ENCODE measurements at places on chromosomes 1 and 21.

DNA sequence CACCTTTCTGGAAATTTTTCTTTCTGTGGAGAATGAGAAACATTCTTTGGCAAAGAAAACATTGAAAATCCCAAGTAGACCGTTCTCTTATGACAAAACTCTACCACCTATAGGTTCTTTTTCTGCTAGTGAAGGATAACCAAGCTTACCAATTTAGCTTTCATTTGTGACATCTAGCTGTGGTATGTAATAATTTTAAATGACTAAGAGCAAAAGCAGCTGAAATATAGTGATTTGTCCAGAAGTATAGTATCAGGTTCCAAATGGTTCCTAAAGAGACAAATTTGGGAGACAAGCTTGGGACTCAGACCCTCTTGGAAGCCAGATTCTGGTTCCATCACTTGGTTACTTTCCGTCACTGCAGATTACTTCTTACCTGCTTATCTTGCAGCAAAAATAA lies 24.4 kb downstream of the FUBP1 start:
- DNase-seq, result no peak

DNA sequence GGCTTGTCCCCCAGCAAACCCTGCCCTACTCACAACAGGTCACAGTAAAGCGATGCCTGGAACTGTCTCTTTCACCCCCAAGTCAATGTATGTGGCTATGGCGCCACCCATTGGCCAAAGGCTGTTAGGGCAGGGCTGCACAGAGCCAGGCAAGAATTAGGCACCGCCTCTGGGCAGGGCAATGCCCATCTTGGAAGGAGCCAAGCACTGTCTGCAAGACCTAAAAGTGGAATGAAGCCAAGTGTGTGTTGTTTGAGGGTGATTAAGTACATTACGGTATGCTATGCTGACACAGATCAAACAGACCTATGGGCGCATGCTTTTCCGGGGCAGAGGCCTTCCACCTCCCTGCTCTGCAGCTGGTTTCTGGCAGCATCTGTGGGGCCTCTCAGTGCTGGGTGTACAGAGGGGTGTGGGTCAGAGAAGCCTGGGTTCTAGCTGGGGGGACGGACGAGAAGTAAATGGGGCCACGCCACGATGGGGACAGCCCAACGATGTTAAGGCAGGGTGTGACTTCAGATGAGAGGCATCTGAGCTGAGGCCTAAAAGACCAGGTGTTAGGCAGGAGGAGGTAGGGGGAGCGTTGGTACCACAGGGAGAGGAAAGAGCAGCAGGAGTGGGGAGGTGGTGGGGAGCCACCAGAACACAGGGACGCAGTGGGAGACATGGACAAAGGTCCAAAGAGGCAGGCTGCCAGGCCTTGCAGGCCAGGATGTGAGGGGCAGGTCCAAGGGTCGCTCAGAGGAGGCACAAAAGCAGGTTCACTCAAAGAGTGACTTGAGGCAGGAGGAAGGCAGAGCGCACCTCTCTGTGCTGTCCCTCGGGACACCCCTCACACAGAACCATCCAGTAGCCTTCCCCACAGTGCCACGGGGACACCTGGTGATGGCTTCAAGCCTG lies 49.8 kb downstream of the ACOT7 start:
- DNase-seq, result peak; percentile 61

DNA sequence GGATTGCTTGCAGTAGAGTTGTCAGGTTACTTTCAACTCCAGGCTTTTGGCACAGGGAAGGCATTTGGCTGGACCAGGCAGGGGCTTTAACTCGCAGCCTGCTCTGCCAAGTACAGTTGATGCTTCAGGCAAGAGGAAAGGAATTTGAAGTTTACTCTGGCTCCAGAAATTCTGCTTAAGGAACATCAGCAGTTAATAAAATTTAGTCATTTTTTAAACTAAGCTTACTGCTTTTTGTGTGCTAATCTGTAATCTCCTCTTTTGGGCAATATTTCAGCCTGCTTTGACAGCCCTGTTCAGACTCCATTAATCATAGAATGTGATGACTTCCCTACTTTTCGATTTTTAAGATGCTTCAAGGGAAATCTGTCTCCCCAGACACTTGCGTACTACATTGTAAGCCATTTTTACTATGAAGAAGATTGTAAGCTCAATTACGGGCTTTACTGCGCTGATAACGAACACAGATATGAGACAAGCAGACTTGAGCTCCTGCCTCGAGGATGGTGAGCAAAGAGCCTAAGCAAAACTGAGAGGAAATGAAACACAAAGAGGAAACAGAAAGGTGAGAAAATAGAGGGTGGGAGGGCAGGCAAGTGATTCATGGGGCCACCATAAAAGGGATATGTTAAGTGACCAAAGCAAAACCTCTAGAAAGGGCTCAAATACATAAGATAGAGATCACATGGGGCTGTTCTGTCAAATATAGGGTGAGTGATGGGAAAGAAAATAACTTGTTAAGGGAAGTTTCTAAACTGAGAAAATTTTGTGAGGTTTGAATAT lies 76.6 kb upstream of the VAV3 start:
- no peak for DNase-seq

DNA sequence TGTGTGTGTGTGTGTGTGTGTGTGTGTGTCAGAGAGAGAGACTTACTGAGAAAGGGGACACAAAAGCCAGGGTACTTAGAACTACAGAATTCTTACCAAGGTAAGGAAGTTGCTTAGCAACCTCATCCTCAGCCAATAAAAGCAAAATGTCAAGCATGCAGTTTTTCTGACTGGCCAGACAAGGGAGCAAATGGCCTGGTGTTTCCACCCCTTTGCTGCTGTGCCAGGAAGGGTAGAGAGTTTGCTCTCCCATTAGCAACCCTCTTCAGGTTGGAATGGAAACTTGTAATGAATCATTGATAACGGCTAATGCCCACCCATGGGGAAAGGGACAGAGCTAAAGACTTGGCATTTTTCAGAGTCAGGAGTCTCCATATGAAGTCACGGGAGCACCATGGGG lies 10.6 kb downstream of the RXRG start:
- no peak for DNase-seq

DNA sequence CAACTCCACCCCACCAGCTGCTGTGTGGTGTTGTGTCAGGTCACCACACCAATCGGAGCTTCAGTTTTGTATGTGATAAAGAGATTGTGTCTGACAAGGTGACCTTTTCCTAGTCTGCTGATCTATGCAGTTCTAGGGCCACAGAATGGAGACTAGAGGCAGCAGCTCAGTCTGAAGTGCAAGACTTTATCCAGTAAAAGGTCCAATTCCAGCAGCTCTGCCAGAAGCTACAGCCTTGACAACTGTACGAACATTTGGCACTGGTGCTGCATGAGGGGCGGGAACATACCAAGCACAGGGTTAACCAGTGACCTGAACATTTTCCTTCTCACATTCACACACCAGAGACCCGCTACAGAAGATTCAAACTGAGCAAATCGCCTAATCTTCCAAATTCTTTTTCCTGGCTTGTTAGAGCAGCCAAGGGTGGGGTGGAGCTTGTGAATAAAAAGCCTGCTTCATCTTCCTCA lies 9.3 kb downstream of the FMO1 start:
- DNase-seq, result peak; percentile 36

- no peak for DNase-seq
Observed at GRCh38 chr1:202268032-202268431, 73.7 kb downstream of the UBE2T start.

- no peak for DNase-seq
Observed at GRCh38 chr1:99546432-99547416, 99.2 kb upstream of the PALMD start.

- no peak for DNase-seq
Observed at GRCh38 chr1:54249819-54250435, 50.0 kb downstream of the MRPL37 start.

- no peak for DNase-seq
Observed at GRCh38 chr1:32741413-32742198, 39.0 kb upstream of the SYNC start.

GRCh38 chr1:210328746-210329503 lies at the start of gene HHAT:
TSS of gene HHAT (plus strand) at chr1:210328902. CDS start at chr1:210348976, 20,074 bp downstream.
- DNase-seq, result peak; percentile 32

DNA sequence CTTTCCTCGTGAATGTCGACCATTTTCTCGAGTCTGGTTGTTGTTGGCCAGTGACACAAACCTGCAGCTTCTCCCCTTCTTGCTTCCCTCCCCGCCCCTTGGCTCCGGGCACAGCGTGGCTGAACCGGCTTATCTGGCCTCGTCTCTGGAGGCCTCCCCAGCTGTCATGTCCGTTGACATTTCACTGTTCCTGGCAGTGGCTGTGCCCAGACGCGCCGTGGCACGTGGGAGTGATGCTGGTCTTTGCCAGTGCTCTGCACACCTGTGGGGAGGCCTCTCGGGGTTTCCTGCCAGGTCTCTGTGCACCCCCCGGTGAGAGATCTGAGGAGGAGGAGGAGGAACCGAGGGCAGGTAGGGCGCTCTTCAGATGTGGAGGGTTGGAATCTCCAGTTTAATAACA lies 23.7 kb downstream of the SKI start:
- DNase-seq, result no peak

GRCh38 chr1:107824946-107825345 lies 140.0 kb downstream of the VAV3 start:
- no peak for DNase-seq

DNA sequence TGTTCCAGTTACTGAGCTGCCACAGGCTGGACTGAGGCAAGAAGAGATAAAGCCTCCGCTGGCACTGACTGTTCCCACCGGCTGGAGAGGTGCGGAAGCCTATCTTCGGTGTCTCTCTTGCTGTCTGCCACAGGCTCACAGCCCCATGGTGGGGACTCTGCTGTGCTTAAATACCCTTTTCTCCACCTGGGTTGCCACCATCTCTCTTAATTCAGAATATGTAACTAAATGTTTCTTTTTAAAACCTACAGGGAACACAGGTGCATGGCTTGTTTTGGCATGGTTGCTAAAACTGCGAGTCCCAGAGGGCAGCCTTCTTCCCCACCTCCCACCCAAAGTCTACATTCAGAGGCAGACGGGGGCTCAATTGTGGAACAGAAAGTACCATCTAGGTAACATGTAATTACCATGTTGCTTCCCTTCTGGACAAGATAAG lies 8.1 kb upstream of the LBR start:
- no peak for DNase-seq

DNA sequence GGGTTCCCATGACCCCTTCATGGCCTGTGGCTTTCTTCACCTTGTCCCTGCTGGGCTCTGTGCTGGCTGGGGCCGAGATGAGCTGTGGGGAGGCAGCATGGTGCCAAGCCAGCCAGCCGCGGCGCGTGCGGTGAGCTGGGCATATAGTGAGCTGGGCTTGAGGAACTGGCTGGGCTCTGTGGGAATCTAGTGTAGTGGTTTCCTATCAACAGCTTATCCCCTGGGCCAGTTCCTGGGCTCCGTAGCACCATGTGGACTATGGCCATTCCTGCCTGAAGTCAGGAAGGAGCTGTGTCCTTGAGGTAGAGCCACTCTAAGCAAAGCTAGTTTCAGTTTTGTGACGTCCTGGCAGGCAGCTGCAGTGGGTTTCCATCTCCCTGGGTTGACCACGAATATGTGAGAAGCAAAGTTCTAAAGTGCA lies 1.8 kb downstream of the NCMAP start:
- DNase-seq, result no peak

- no peak for DNase-seq
Observed at GRCh38 chr1:3881193-3881480, 18.9 kb downstream of the C1orf174 start.

- no peak for DNase-seq
Observed at GRCh38 chr1:101003012-101003650, 22.5 kb downstream of the DPH5 start.

DNA sequence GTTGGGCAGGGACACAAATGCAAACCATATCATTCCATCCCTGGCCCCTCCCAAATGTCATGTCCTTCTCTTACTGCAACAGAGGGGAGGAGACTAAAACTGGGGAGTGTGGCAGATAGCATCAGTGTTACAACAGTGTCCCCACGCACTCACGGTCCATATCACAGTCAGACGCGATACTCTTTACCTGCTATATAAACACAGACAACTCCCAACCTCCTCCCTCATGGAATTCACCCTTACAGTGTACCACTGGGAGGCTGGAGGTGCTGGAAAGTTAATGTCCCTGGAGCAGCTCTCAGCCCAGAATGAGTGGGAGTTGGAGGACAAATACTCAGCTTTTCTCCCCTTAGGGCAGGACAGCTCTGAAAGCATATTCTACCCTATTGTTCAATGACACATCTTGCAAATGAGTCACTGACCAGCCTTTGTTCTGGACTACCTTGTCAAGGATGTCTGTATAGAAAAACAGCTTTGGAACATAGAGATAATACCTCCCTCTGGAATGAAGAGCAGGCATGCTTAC lies 445.9 kb downstream of the SETD4 start:
- DNase-seq, result no peak

- no peak for DNase-seq
Observed at GRCh38 chr1:47972864-47973432, 24.2 kb downstream of the TRABD2B start.

DNA sequence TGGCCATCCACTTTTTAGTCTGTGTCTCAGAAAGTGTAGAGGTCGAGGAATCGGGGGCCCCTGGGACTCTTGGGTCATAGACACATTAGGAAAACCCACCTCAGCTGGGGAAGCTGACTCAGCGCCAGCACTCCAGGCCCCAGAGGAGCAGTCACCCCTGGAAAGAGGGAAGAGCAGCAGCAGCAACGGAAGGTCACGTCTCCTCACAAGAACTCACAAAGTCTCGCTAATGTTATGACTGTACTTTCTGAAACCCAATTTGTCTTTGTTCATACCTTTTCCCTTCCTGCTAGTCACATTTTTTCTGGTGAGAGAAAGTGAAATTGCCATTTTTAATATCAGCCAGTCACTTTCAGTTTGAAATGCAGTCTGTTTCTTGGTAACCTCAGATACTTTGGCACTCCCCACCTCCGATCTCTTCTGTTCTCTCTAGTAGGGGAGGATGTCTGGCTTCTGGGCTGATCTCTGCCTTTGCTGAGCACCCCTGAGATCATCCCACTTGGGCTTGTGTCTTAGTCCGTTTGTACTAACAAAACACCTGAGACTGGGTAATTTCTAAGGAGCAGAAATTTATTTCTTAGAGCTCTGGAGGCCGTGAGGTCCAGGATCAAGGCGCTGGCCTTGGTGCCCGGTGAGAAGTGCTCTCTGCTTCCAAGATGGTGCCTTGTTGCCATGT lies 6.0 kb upstream of the NLRP3 start:
- DNase-seq, result no peak

GRCh38 chr1:34790985-34791384 lies 1.8 kb upstream of the GJA4 start:
- DNase-seq, result no peak

DNA sequence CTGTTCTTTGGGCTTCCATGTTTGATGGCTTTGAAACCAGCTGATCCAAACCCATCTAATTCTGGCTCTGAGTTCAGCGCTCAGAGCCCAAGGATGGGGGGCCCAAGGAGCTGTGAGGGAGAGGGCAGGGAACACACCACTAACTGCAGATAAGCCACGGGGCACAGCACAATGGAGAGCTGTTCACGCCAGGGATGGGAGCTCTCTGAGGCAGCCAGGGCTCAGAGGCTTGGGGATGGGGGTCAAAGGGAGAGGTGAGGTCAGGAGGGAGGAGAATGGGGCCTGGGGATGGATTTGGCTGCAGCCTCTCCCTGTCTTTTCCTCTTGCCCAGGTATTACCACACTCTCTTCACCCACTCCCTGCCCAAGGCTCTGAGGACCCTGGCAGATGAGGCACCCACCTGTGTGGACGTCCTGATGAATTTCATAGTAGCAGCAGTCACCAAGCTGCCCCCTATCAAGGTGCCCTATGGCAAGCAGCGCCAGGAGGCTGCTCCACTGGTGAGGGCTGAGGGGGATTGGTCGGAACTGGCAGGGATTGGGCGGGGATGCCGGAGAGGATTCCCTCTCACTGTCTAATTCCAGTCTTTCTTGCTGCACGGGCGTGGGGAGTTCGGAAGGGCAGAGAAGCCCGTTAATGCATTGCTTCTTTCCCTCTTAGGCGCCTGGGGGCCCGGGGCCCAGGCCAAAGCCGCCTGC lies 11.3 kb downstream of the SLC30A2 start:
- DNase-seq, result no peak
